ENCODE measurements at places on chromosomes 6 and 20.
A peak's percentile ranks its signal among the peaks of the same experiment; 100 is the strongest.

DNA sequence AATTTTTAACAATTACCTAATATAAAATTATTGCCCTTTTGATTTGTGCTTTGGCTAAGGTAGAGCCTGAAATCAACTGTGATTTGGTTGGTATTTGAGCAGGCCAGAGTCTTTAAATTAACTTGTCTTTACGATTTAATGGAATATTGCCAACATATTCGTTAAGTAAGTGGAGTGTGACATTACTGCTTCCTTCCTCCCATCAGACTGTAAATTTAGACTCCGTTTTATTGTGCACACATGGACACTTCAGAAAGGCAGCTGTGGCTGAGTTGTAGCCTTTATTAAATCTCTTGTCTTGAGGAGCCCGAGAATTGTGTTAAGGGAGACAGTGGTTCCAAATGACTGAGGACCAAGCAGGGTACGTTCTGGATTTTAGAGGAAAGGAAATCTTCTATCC, 57.4 kb downstream of the CAP2 start:
- DNase-seq = no peak

DNA sequence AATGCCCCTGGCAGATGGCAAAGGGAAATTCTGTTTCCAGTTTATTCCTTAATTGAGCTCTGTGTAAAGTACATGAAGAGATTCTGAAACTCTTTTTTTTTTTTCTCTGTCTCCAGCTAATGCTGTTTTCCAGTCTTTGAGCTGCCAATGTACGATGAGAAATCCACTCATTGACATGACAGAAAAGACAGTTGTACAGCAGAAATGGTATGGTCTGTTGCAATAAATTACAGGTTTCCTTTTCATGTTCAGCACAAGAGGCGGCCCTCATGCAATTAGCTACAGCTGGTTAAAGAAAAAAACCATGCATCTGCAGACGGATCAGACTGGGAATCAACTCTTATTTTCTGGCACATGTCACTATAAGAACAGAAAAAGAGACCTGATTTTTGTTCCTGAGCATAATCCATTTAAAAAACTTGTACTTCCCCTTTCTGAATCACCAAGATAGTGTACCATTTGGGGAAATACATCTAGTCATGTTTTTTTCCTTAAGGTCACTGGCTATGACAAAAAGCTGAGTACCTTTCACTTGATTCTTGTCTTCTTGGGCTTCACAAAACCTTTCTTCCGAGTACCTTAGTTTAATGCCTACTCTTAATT, 289.8 kb upstream of the PREP start:
- no peak for DNase-seq

DNA sequence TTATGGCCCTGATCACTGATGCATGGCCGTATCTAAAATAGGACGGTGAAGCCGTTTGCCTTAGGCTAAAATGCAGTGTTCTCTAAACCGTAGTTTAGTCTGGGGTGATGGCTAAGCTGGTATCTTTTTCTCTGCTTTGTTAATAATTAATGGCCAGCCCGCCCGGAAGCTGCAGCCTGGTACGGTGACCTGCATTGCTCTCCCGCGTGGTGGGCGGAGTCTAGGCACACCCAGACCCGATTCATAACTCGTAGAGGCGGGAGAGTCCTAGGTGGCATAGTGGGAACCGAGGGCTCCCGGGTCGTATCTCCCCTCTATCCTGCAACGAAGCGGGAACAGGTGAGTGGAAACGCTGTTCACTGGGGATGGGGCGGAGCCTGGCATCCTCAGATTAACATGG, 5.5 kb downstream of the CDH4 start:
- no peak for DNase-seq

DNA sequence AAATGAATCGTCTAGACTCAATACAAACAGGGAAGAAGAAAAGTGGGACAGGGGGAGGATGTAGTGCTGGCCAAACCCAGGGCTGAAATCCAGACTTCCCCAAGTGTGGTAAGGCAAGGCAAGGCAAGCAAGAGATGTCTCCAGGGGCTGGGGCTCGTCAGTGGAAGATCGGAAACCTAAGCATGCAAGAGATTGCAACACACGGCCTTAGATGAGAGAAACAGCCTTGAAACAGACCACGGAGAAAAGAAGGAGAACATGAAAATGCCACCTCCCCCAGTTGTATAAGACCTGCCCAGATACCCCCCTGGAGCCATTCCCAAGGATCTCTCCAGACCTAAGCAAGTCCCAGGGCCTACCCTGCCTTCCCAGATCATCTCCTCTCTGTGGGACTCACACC, 20.0 kb downstream of the VEGFA start:
- DNase-seq = no peak

GRCh38 chr6:111984081-111984480, 69.8 kb upstream of the CCN6 start:
- DNase-seq = no peak

DNA sequence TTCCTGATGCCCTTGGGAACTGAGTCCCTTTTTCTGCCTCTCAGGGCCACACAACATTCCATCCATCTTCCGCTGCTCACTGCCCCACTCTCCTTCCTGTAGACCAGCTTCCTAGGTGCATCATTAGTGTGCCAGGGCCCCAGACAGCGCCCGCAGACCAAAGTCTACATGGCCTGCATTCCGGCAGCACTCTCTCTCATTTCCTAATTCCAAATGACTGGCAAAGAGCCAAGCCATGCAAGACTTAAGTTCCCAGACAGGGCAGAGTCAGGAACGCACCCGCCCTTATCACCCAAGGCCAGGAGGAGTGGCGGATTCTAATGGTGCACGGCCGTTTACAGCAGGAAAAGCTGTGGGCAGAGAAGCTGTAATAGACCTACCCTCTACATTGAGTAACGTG, 159.8 kb upstream of the ARID1B start:
- no peak for DNase-seq

DNA sequence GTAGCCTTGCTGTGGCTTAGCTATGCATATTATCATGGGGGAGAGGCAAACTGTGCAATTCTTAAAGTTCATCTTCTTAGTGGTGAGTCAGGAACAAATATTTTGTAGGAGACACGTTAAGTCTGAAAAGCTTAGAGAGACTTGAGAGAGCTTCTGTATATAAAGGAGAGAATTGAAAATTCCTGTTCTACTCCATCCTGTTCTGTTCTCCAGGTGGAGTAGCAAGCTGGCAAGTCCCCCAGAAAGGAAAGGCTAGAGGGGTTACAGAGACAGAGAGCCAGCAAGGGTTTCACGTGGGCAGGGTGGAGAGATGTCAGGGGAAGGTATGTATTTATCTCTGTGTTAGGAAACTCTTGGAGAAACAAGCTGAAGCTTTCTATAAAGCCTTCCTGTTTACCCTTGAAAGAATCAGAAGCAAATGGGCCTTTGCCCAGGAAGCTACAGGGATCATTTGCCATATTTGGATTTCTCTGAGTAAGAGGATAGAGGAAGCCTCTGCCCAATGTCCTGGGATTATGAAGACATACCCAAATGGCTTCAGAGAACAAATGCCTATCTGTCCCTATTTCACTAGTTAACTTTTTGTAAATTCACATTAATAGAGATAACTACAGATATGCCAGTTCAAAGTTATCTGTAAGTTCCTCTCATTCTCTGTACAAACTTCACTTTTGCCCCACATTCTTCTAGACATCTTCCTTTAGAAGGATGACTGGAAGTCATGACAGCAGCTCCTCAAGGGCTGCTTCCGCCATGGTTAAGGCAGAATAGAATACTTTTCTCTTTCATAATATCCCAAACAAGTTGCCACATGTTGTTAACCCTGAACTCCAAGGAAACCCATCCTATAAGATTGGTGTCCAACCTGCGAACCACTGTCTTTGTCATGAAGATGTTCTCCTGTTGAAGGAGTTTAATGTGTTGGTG, 126.7 kb upstream of the NEDD9 start:
- peak; percentile 57 for DNase-seq

DNA sequence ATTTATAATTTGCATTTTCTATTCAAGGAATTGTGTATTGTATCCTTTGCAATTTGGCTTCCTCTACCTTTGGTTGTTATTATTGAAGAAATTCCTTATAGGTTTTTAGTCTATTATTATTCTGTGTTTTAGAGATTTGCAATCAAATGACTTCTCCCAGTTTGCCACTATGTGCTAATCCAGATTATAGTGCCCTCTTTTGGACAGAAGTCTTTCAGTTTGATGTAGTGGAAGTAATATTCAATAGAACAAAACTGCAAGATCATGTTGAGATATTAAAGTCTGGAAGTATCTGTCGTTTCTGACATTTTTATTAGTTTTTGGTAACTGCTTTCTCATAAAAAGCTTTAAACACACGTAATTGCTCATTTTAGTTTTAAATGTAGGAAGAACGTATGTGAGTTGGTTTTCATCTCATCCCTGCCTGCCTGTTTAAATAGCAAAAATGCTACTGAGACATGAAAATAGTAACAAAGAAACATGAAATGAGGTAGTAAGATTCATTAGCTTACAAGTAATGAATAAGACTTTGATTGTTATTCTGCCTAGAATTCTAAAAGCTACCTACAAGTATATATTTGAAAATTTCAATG, 72.8 kb downstream of the RTN4IP1 start:
- peak; percentile 56 for DNase-seq

GRCh38 chr6:121855521-121855920, 420.1 kb downstream of the GJA1 start:
- DNase-seq = no peak

DNA sequence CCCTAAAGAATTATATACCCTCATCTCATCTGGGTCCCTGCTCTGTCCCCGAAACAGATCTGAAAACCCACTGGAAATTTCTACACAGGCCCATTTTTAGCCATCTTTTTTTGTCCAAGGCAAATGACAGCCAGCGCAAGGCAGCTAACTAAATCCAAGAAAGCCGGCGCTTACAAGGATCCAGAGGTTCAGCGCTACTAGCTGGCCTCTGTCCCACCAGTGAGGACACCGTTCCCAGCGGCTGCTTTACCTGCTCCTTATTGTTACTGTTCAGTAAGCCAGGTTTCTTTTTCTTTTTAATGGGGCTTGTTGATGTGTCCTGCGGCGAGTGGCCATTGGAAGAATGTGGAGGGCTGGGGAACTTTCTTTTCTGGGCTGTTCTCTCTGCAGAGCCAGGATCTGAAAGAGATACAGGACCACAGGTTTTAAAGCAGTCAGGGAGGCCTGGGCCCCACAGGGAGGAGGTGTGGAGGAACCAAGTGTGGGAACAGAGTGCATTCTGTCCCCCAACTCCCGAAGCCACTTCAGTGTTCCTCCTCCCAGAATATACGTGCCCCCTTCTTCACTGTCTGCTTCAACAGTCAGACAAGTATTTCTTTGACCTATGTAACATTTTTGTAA, 46.6 kb downstream of the ZMYND8 start:
- DNase-seq = no peak

DNA sequence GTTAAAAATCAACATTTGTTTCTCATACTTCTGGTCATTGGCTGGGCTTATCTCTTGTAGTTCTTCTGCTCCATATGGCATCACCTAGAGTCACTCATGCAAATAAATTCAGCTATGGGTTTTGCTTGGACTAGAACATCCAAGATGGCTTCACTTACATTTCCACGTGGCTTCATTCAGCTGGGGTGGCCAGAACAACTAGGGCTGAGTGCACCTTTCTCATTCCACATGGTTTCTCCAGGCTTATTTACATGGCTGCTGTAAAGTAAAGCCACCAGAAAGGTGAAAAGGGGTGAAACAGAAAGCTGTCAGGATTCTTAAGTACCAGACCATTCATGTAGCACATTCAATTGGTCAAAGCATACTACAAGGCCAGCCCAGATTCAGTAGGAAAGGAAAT, 151.1 kb upstream of the BMP2 start:
- DNase-seq = no peak

GRCh38 chr20:18011482-18011881, 42.7 kb downstream of the MGME1 start:
- DNase-seq = no peak

GRCh38 chr20:58025233-58025632, 203.2 kb downstream of the ANKRD60 start:
- DNase-seq = no peak

DNA sequence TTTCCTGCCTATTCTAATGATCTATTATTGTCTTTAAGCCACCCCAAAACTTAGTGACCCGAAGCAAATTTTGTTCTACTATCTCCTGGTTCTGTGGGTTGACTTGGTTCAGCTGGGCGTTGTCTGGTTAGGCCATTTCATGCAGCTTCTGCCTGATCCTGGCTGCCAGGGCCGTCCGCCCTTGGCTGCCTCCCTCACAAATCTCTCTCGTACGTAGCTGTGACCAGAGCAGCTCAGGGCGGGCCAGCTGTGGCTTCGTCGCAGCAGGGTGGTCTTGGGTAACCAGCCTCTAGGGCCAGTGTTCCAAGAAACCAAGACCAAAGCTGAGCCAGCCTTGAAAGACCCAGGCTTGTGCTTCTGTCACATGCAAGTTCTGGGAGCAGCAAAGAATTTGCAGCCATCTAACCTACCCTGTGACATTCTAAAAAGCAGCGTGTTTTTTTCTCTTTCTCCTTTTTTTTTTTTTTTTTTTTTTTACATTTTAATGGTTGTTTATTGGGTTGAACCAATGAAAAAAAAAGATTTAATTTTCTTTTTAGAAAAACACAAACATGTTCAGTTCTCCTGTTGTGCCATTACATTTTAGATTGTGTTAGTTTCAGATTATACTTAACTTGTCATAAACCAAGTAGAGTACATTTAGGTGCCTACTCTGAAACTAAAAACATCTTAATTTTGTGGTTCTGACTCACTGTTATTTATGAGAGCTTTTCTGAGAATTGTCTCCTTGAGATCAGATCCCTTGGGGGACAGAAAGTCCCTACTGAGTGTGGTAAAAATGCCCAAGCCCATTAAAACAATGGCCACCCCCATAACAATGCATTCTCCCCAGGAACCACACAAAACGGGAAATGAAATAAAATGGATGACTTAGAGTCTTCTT, 83.9 kb downstream of the ZDHHC14 start:
- DNase-seq = no peak

DNA sequence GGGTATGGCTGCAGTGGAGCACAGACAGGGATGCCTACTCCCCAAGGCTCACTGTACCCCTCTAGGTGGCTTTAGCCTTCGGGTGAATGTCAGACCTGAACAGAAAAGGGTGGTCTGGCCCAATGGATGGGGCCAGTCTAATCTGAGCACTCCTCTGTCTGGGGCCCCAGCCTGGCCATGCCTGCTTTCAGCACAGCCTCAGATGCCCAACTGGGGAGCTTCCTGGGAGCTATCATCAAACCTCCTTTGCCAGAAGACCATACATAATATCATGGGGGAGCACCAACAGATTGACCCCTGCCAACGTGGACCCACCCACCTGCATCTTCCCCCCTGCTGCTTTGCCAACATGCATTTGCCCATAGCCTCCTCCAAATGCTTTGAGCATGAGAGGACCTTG, 454.1 kb upstream of the KHDRBS2 start:
- DNase-seq = no peak

- DNase-seq = peak; percentile 96
Observed at GRCh38 chr20:8454137-8454712, 322.2 kb downstream of the PLCB1 start.

DNA sequence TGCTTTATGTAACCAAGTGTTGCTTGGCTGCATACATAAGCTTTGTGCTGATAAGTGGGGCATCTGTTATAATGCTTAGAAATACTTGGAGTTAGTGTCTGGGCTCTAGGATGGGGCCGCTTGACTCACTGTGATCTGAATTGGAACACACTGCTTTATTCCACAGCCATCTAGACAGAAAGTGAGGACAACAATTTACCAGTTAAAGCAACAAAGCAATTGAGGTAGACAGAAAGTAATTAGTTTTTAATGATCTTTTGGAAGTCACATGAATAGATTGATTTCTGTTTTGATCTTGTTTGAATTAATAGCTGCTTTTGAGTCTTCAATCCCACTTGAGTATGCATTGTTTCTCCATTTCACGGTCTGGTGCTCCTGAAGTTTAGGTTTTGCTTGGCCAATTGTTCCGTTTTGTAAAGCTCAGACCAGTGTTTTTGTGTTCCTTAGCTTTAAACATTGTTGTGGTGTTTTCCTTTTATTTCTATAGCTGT, 157.5 kb downstream of the TRMT11 start:
- no peak for DNase-seq

- no peak for DNase-seq
Observed at GRCh38 chr6:143117108-143117507, 56.4 kb downstream of the AIG1 start.
